ENCODE measurements at places on chromosomes 7 and 10. TPM values are rescaled to one million over a fixed set of nuclear protein-coding genes. Genes with fewer than 3 reads are reported as not detected.

DNA sequence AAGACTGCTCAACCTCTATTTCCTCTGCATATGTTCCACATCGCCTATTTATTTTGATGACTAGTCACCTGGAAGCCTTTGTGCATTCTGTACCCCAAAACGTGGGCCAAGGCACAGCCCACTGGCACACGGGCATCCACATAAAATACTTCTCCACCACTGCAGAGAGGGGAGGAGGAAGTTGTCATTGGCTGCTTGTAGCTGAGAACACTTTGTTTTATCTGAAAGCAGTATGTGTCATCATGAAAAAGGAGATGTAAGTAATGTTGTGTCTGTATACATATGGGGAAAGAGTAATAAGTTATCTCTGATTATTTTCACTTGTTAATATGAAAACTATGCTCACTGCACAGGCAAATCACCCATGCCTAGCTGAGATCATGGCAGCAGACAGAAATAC is 48.2 kb upstream of the AMPH start:
- DNase-seq: no peak

- DNase-seq: no peak
Observed at GRCh38 chr7:25549271-25549921, 321.1 kb upstream of the NPVF start.

DNA sequence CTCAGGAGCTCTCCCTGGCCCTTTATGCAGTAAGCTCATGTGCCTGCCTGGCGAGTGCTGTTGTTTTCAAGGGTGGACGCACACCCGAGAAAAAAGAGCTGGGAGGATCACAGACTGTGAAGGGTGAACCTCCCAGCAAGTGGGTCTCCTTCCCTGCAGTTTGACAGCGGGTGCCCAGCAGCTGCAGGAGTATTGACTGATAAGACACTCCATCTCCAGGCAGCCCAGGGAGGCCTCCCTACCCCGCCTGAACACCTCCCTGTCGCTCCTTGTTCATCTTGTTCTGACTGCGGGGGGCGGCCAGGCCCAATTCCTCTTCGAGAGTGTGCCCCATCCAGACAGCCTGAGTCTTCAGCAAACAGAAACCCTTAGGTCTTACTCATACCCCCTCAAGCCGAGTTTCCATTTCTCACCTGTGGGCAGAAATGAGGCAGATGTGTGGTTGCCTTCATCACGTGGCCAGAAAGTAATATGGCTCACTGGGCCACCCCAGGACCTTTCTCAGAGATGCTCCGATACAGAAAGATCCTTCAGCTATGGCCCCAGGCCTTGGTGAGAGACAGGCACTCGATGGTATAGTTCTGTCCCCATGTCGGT is 17.2 kb downstream of the MDH2 start:
- DNase-seq: no peak

GRCh38 chr10:128461991-128462390 is 335.8 kb upstream of the MKI67 start:
- DNase-seq: no peak

DNA sequence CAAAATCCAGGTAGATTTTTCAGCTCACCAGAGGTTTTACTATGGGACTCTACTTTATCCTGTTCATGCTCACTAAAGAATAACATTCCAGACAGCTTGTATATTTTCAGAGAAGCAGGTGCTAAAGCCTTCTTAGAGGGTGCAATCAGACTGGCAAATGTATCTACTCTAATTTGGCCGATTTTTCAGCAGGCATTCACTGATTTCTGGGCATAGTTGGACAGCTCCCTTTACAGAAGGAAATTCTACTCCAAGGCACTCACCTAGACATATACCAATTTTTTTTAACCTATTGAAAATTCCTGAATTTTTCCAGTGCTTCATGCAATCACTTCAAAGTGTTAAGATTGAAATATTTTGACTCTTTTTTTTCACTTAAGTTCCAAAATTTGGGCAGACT is 3.8 kb upstream of the CNTNAP2 start:
- DNase-seq: no peak

DNA sequence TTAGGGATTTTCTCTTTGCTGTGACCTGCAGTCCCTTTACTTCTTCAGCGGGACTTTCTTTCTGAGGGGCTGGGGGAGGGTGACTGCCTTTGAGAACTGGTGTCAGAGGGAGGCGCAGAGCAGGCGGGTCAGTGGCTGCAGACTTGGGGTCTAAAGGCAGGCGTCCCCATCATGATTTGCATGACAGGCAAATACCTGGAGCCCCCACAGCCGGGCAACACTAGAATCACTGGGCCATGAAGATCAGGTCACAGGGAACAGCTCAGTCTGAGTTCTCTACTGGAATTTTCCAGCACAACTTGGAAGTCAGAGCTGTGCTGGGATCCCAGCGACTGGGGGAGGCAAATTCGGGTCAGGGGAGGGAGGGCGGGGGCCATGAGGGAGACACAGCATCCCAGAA is 29.2 kb upstream of the PITRM1 start:
- no peak for DNase-seq

GRCh38 chr7:49776994-49777393 is 3.6 kb downstream of the VWC2 start:
- DNase-seq: no peak

- DNase-seq: no peak
Observed at GRCh38 chr7:20466543-20467021, 135.9 kb downstream of the ITGB8 start.

GRCh38 chr10:450463-450862 is 239.0 kb downstream of the DIP2C start:
- DNase-seq: no peak

GRCh38 chr10:112848868-112849430 is 101.1 kb upstream of the TCF7L2 start:
- no peak for DNase-seq

DNA sequence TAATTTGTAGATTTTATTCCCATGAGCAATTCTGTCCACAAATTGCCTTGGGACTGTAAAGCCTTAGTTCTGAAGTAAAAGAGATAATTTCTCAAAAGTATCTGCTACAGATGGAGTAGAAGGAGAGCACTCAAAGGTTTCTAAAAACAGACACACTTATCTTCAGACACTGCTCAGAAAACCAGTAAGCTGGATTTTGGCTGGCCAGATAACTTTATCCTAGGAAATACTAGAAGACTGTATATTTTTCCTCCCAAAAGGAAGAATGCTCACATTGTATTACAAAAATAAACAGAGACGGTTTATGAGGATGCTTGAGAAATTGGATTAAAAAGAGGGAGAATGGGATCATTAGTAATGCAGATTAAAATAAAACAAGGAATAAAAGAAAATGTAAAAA is 178.0 kb upstream of the IGFBP3 start:
- no peak for DNase-seq

DNA sequence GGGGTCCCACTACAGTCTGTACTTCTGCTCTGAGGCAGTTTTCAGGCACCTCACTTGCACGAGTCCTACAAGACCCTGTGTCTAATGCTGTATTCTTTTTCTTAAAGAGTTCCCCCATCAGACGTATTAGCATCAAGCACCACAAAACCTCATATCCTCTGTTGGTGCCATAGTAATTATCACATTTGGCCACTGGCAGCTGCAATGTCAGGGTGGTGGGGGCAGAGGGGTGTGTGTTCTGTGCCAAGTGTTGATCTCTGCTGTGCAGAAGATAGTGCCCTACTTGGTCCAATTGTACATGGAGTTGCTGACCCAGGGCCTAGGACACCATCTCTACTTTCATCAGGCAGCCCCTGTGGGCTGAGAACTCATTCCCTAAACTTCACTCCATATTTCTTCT is 20.0 kb upstream of the JAZF1 start:
- DNase-seq: no peak

GRCh38 chr10:69223028-69223342 is 2.9 kb downstream of the HKDC1 start:
- DNase-seq: no peak

GRCh38 chr10:63157845-63158624 is 24.9 kb downstream of the NRBF2 start:
- DNase-seq: peak; percentile 66

- peak; percentile 14 for DNase-seq
Observed at GRCh38 chr10:18104223-18104872, 35.9 kb upstream of the CACNB2 start.

GRCh38 chr10:63416376-63416775 is 49.4 kb downstream of the JMJD1C start:
- no peak for DNase-seq

DNA sequence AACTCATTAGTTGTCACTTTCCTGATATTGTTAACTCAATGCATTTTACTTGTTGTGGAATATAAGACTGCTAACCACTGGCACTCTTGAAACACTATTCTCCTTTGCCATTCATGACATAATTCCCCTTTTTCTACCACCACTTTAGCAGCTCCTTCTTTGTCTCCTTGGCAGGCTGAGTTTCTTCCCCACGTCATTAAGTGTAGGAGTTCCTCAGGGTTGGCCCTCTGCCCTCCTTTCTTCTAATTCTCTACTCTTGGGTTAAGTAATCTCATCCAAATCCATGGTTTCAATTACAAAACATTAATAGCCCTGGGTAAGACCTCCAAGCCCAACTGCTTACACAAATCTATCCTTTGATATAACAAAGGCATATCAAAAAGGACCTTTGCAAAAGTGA is 175.1 kb downstream of the HGF start:
- DNase-seq: no peak

- no peak for DNase-seq
Observed at GRCh38 chr7:32145911-32146310, 75.7 kb upstream of the PDE1C start.

The POMZP3 gene
- 7.1 TPM for total RNA-seq

The GIMAP4 gene
- 83.5 TPM for total RNA-seq

The SH3PXD2A gene
- 24.9 TPM for total RNA-seq

The OSBPL3 gene
- 21.1 TPM for total RNA-seq

The CLRN3 gene
- not detected for total RNA-seq

The MUC12 gene
- total RNA-seq: not detected

The ACTR3C gene
- total RNA-seq: 0.53 TPM

The JCAD gene
- total RNA-seq: 107 TPM

The ANKRD30A gene
- total RNA-seq: not detected

The CYP17A1 gene
- total RNA-seq: not detected

The PCDH15 gene
- total RNA-seq: not detected

Measured in glomerular endothelial cell (primary cell).